NCI-H1092 treated with DMSO at 0.1 percent for 48 hours (cell line): ENCODE measurements at places on chromosomes 11 and 22.

DNA sequence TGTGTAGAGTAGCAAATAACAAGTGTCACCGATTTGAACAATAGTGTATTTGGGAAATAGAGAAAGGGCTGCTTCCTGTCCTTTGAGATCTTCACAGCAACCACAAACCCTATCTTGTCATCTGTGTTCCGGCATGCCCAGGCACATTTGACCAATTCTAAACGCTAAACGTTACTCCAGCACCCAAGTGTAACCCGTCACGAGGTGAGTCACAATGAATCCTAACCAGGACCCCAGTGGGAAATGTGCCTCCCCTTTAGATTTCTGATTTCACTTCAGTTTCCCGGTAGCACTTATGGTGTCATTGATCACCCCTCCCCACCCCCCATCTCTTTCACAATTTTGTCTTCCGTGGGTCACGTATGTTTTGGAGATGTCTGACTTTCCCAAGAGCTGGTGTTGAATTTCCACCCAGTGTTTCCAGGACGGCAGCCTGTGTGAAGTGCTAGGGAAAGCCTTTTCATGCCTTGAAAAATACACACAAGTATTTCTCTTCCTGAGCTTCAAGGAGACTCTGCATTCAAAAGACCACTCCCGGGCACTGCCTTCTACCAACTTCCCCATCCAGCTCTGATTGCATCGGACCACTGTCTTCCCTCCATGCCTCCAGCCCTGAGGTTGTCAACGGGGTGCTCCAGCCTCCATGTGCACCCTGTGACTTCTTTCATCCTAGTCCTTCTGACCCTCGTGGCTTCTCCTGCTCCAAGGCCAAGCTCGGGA is 10.5 kb upstream of the C11orf24 start:
- no peak for DNase-seq

DNA sequence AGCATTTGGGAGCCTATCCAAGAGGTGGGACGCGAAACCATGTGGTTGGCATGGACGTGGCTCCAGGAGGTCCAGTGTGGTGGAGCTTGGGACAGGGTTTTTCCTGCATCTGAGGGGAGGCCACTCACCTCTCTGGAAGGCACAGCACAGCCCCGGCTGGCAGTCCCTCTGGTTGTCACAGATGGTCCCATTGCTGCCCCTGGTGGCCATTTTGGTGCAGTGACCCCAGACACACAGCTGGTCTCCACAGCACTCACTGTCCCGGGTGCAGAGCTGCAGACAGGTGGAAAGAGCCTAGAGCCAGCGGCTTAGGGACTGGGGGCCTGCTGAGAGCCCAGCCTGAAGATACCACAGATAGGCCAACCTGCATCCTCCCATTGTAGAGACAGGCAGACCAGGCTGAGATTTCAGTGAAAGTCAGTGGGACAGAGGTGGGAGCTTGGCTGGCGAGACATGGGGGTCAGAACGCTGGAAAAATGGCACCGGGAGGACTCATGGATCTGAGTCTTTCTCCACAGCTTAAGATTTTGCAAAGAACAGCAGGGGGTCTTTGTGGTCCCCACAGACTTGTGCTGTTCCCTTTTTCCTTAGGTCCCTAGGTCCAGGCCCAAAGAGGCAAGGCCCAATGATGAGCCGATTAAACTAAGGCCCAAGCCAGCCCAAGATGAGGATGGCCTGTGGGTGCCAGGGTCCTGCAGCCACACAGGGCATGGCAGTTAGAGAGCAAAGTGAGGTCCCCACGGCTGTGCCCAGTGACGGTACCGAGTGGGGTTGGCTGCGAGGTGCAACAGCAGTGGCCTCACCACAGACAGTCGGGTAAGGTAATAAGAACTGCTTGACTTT is 41.4 kb downstream of the DKK3 start:
- DNase-seq, result peak; percentile 69

- DNase-seq, result no peak
Observed at GRCh38 chr11:120044011-120044675, 93.8 kb downstream of the TRIM29 start.

- no peak for DNase-seq
Observed at GRCh38 chr11:29679996-29680395, 336.8 kb downstream of the KCNA4 start.

DNA sequence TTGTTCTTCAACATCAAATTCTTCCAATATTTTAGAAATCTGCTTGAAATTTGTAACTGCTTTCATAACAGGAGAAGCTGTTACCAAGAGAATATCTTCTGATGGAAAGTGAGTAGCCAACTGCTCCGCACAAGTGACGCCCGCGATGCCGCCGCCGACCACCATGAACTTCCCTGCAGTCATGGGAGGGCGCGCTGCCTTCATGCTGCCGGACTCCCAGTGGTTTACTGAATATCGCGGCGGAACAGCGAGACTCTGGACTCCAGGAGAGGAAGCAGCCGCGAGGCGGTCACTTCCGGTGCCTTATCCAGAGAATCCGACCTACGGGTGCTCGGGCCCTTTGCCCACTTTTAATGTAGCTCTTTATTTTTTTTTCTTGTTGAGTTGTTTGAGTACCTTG is 190.6 kb downstream of the GUCY1A2 start:
- no peak for DNase-seq

DNA sequence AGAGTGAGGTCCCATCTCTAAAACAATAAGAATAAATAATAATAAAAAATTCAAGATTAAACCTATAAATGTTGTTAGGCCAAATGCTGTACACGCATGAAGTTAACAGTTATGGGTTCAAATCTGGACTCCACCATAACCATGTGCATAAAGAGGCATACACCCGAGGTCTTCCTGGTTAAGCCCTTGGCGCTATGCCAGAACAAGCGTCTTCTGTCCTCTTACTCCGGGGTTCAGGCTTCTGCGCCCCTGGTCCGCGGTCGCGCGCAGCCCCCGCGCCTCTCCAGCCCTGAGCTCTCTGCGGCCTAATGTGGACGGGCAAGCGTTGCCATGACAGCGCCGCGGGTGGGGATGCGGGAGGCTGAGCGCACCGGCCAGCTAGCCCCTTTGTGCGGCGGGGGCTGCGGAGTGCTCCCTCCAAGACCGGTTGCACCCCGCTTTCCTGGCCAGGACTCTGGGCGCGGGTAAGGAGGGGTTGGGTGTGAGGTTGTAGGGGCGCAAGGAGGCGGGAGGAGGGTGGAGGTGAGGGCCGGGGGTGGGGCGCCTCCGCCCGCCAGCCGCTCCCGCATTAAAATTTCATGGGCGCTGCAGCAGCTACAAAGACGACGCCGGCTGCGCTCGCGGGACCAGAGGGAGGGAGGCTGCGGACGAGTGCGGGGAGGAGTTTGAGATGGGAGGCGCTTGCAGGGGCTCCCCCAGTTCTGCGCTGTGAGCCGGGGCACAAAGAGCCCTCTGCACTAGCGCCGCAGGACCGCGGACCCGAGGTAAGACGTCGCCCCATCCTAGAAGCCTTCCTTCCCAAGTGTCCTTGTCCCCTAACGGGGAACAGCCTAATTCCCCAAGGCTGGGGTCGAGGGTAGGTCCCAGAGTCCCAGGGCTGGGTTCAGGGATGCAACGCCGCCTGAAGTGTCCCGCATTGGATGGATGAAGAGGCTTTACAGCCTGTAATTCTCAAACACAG is at the start of gene MIAT:
MIAT (plus strand) TSS at position 698 of the 961 bp plus-strand sequence.
- peak; percentile 61 for DNase-seq

- DNase-seq, result no peak
Observed at GRCh38 chr11:267491-267994, 10.7 kb upstream of the NLRP6 start.

GRCh38 chr11:45388472-45388871 is 102.3 kb upstream of the SYT13 start:
- DNase-seq, result no peak

- DNase-seq, result no peak
Observed at GRCh38 chr22:18032455-18033101, 8.2 kb upstream of the MICAL3 start.

DNA sequence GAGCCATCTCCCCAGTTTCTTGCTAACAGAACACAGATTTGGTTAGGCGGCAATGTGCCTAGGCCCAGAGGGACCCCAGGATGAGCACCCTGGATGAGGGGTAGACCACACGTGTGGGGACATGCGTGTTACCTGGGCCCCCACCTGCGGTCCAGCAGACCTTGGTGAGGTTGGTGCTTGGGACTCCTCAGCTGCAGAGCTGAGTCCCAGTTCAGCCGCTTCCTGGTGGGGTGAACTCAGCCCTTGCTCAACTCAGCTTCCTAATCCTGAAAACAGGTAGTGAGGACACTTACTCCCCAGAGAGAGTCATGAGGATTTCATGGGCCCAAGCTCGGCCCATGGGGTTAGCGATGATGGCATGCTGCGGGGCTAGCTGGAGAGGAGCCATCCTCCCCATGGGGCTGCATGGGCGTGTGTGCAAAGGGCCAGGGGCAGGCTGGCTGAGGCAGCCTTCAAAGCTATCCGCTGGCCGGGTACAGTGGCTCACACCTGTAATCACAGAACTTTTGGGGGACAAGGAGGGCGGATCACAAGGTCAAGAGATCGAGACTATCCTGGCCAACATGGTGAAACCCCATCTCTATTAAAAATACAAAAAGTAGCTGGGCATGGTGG is 46.9 kb upstream of the SHISAL1 start:
- DNase-seq, result no peak

GRCh38 chr11:108703916-108704315 is 39.0 kb downstream of the DDX10 start:
- no peak for DNase-seq
